Activated T-cell treated with anti-CD3 and anti-CD28 coated beads for 48 hours (primary cell): ENCODE measurements at places on chromosomes 2 and 18.

DNA sequence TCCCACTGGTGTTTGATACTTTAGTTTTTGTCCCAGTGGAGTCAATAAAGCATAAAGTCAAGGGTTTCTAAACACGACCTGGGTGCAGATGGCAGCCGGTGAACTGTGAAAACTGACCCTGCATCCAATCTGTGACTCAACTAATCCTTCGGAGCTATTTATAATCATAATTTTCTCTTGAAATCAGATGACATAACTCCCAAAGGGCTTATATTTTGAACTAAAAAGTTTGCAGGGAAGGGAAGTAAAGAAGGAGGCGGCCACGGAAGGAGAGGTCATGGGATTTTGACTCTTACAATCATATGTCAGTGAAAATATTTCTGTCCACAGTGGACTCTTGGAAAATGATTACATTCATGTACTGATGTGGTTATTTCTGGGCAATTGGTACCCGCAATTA lies 178.5 kb downstream of the PDE1A start:
- no peak for DNase-seq

- no peak for DNase-seq
These were observed 41.0 kb downstream of the SPP2 start for GRCh38 chr2:234091432-234091879.

- DNase-seq: no peak
These were observed 127.7 kb downstream of the RHBDD1 start for GRCh38 chr2:226963528-226963927.

- no peak for DNase-seq
These were observed at the start of gene CHRNA1 for GRCh38 chr2:174764280-174765255. Gene CHRNA1 (minus strand): TSS chr2:174764472. CDS start chr2:174764394, 78 bp downstream.

GRCh38 chr18:3620146-3621119 lies 170.5 kb downstream of the TGIF1 start:
- DNase-seq: no peak

GRCh38 chr18:67634631-67635338 lies 118.3 kb upstream of the DSEL start:
- DNase-seq: no peak

DNA sequence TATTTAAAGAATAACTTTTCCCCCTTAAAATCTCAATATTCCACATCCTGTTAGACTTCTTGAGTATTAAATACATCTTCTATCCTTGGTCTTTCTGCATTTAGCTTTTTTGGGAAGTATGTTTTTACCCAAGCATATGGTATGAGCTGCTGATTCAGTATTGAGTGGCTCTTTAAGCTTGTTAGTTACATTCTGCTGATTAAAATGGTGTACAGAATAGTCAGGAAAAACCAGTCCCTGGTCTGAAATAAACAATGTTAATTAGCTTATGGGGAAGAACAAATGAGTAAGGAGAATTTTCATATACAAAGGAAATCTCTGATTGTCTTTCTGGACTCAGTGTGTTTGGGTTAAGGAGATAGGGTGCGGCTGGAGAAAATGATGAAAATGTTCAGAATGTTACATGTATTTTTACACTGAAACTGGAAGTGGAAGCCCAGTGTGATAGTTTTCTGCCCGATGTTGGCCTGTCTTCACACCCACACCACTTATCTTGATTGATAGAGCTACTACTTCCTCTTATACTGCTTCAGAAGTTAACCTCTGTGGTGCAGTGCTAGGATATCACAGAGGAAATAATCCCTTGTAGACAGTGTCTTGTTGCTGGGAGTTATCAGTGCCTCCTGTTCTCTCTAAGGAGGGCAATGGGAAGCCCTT lies 84.0 kb downstream of the MSH2 start:
- no peak for DNase-seq

DNA sequence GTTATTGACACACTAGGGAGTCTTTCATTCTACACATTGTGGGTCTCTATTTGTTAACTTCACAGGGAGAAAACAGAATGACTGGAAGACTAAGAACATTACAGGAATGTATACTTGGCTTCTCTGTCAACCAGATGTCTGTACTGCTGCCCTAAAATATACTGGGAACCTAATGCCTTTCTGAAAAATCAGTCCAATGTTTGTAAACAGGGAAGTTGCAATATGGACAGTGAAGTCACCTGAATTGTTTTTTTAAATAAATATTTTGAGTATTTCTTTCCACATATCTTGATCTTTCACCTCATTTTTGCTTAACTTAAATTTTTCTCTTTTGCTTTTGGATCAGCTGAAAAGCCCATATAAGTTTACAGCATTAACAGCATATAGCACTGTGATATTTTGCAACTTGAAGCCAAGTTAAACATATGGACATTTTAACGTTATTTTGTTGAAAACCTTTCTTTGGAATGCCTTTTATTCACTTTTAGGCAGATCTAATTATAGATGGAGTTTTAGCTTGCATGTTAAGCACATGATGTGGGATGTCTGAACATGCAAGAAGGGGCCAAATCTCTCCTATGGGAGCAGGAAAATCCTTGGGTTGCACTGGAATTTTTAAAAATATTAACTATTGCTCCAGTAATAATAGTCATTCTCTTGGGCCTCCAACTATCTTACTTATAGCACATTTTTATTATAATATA lies 137.7 kb upstream of the TWIST2 start:
- no peak for DNase-seq

- DNase-seq: no peak
These were observed 13.7 kb downstream of the C1QL2 start for GRCh38 chr2:119144806-119145205.

DNA sequence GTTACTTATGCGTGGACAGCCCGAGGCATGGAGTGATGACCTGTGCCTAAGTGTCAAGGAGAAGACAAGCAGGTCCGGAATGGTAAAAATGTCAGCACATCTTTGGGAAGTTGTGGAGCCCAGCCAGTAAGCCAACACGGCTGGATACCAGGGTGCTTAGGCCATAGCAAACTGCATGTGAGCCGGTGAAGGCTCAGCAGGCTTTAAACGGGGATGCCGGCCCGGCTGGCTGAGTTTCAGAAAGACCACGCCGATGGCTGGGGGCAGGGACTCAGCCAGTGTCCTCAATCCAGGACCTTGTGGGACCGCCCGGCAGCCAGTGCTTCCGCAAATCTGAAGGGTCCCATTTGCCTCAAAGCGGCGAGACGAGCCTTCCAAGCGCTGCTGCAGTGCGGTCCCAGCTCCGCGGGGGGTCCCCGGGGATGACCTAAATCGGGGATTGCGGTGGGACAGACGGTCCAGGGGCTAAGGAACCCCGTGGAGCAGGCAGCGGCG lies 946 bp upstream of the AGAP1 start:
- DNase-seq: no peak

DNA sequence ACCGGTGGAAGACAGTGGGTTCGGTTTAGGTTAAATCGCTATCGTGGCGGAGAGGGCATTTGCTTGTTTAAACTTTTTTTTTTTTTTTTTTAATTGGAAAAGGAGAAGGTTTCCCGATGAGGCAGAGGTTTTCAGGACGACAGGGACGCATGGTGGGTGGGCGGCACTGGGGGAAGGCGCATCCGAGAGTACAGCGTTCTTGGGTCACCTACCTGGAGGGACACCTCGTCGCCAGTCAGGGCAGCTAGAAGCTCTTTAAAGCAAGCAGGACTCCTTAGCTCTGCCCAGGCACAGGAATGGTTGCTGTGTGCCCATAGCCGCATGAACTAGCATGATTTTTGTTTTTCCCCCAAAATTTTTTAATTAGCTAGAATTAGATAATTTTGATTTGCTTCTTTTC lies 437 bp downstream of the LDLRAD4 start:
- DNase-seq: no peak

DNA sequence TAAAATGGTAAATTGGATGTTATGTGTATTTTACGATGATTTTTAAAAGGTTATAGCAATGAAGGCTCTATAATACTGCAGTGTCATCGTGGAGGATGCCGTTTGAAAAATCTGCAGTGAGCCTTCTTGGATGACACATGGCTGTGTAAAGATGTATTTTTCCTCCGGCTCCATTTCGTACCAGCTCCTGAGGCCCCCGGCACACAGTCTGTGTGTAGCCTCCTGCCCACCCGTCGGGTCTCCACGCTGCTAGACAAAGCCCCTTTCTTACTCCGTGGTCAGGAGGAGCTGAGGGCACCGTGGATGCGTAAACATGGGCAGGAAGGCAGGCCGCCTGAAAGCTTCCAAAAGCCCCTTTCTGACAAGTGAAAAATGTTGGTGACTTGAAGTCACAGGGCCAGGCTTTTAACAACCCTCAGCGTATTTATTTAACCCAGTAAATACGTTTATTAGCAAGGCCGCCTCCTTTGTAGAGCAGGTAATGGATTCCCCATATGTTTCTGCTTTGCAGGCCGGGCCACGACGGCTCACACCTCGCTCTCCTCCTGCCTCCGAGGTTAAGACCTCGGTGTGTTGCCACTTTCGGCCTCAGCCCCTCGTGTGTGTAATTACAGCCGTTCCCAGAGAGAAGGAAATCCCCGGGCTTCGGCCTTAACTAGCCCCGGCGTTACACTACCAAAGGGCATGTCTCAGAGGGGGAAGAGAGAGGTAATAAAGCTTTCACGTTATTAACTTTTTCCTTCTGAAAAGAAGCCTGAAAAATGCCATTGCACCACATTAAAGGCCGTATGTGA lies 72.8 kb downstream of the DDX1 start:
- no peak for DNase-seq

- DNase-seq: no peak
These were observed 8.8 kb upstream of the CABLES1 start for GRCh38 chr18:23126376-23127056.

DNA sequence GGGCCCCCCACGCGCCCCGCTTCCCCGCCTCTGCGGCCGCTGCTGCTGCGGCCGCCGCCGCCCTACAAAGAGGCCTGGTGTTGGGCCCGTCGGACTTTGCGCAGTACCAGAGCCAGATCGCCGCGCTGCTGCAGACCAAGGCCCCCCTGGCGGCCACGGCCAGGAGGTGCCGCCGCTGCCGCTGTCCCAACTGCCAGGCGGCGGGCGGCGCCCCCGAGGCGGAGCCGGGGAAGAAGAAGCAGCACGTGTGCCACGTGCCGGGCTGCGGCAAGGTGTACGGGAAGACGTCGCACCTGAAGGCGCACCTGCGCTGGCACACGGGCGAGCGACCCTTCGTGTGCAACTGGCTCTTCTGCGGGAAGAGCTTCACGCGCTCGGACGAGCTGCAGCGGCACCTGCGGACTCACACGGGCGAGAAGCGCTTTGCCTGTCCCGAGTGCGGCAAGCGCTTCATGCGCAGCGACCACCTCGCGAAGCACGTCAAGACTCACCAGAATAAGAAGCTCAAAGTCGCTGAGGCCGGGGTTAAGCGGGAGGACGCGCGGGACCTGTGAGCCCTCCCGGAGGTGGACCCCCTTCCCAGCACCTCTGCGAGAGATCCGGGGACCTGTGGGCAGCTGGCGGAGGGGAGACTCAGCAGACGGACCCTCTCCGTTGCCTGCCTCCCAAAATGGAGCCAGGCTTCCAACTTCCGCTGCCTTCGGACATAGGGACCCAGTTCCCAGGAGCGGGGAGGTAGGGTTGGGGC lies 1.9 kb downstream of the SP5 start:
- DNase-seq: peak; percentile 54

DNA sequence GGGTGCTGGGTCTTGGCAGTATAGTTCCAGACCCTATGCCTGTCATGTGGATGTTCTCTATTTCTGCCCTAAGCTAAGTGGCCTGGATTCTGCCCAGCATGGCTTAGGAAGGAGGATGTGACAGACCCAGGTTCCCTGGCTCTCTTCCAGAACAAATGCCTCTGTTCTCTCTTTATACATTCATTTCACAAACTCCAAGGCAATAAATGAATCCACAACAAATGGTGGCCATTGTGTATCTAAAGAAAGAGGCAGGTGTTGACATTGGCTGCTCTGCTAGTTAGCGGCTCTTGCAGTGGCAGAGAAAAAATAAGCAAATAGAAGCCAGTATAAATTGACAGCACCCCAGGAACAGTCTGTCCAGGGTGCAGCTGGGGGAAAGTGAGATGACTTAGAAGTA lies 298.6 kb downstream of the SUCLG1 start:
- no peak for DNase-seq

- DNase-seq: no peak
These were observed 445.8 kb upstream of the RGPD4 start for GRCh38 chr2:107380912-107381311.

GRCh38 chr18:73136134-73136533 lies 268.3 kb upstream of the NETO1 start:
- DNase-seq: no peak

GRCh38 chr2:46183426-46183825 lies 113.8 kb upstream of the EPAS1 start:
- DNase-seq: no peak

DNA sequence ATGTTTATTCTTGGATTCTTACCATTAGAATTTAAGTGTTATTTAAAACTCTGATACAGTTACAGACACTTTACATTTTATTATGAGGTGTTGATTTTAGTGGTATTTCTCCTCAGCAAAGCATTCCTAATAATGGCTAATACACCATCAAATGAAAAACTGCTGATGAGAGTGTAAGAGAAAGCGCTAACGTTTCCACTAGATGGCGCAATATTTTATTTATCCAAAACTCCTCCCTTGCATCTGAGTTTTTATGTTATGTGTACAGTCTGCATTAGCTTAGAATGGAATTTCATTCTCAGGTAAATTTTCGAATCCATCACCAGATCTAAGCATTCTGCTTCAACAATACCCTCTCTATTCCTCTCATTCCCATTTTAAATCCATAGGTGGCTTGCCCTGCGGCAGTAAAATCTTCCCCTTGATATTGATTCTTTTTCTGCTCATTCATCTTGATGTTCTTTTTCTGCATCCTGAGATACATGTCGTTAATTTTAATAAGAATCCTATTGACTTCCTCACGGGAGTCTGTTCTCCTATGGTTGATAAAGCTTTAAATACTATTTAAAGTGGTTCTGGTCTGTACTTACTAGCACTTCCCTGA lies 53.9 kb downstream of the PRKRA start:
- no peak for DNase-seq

DNA sequence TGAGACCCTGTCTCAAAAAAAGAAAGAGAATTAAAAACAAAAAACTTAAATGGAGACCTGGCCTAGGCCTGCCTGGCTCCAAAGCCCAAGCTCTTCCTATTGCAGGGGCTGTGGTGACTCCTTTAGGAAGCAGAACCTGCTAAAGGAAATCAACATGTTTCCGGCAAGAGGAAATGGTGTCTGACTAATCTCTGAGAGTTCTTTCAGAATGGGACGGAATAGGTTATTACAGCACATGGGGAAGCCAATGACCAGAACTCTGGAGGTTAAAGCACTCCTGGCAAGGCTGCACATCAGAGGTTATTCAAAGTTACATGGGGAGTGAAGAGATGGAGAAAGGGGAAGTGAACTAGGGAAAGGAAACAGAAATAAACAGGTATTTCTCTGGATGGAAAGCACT lies 21.4 kb downstream of the KIF3C start:
- no peak for DNase-seq

DNA sequence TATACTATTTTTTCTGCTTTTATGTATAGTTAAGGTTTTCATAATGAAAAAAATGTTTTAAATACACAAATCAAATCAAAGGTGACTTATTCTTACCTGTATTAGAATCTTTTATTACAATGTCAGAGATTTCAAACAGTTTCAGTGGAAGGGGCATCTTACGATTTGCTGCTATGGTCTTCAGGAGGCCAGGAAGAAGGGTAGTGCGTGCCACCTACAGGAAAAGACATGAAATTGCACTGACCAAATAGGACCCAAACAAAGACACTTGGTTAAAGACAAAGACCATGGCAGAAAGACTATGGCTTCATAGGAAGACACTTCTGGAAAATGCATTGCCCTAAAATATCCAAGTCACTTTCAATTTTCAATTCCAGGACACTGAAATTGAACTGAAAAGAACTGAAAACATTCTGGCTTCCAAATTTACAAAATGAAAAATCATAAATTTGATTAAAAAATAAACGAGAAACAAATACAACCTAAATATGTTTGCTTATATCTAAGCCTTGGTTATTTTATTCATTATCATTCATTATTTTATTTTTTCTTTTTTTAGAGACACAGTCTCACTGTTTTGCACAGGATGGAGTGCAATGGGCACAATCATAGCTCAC lies 42.1 kb downstream of the FARSB start:
- no peak for DNase-seq
